ENCODE measurements at places on chromosomes 1 and 21. TPM values are rescaled to one million over a fixed set of nuclear protein-coding genes. Genes with fewer than 3 reads are reported as not detected.

- no peak for DNase-seq
Observed at GRCh38 chr21:16837721-16838120, 675.1 kb upstream of the CXADR start.

DNA sequence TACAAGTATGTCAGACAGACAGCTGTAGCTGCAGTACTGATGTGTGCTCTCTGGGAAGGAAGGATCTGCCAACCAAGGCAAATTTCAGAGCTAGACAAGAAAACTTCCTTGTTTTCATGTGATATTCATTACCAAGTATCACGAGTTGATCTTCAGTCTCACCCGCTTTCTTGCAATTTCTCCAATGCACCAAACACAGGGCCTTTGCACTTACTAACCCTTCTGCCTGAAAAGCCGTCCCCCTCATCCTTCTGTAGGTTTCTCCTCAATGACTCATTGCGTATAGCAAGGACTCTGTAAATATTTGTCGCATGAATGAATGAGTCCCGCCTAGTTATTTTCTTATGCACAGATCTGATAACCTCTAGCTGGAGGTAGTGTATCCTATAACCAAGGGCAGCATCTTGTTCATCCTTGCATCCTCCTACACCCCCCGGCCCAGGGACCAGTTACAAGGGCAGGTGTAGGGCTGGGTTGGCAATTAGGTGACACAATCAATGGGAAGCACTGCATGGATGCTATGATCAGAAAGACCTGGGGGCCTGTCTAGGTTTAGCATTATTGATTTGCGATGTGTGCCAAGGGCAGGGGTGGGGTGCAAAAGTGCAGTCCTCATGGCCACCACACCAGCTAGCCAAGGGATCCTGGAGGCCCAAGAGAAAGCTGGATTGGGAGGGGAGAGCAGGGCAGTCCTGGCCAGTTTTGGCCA is 51.4 kb upstream of the GPR157 start:
- DNase-seq = no peak

GRCh38 chr1:216679108-216679507 is 44.1 kb downstream of the ESRRG start:
- DNase-seq = no peak

GRCh38 chr1:113292603-113293255 is 97.6 kb upstream of the MAGI3 start:
- no peak for DNase-seq

DNA sequence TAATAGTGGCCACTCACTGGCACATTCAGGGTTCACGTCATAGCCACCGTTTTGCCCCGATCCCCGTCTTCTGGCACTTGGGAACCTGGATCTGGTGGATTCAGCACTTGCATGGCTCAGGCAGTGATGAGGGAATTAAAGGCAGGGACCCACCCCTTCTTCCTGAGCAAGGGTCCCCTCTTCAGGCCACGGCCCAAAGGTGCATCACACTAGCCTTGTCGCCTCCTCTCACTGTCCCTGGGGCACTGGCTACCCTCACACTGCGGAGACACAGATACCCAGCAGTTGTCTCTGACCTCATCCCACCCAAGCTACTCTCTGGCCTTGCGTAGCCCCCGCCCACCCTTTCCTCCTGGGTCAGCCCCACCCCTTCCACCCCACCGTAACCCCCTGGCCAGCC is 19.9 kb upstream of the LDLRAP1 start:
- DNase-seq = no peak

GRCh38 chr1:93578433-93578830 is 103.2 kb downstream of the BCAR3 start:
- DNase-seq = no peak

LAD1 gene
- total RNA-seq = 35.3 TPM

DNA sequence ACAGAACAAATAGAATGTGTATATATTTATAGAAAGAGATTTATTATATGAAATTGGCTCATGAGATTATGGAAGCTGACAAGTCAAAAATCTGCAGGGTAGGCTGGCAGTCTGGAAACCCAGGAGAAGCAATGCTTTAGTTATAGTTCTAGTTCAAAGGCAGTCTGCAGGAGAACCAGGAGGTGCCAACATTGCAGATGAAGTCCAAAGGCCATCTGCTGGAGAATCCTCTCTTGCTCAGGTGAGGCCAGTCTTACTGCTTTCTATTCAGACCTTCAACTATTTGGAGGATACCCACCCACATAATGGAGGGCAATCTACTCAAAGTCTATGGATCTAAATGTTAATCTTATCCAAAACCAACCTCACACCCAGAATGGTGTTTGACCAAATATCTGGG is 75.9 kb upstream of the MRPS6 start:
- DNase-seq = no peak

DNA sequence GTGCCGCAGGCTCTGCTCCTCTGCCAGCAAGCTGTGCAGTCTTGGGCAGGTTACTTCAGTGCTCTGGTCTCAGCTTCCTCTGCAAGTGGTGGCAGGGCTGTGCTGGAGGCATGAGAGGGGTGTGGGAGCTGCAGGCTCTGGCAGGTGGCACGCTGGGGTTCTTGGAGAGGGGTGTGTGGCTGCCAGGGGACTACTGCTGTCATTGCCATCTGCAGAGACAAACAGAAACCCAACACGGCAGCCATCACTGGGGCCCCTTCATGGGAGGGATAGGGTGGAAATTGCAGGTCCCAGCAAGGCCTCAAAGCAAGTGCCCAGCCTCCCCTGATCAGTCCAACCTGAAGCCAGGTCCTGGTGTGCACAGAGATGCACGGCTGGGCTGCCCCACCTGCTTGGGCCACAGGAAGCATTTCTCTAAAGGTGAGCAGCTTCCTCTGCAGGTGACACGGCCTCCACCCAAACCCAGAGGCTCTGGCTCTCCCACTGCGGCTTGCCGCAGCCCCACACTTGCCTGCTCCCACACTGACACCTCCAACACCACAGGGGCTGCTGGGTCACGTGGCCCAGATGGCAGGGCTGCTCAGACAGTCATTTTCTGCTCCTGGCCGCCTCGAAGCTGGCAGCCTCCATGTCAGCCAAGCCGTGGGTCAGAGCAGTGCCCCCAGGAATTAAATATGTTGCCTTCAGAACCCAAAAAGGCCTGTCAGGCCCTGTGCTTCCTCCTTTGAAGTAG is 4.1 kb upstream of the COL6A2 start:
- DNase-seq = no peak

DNA sequence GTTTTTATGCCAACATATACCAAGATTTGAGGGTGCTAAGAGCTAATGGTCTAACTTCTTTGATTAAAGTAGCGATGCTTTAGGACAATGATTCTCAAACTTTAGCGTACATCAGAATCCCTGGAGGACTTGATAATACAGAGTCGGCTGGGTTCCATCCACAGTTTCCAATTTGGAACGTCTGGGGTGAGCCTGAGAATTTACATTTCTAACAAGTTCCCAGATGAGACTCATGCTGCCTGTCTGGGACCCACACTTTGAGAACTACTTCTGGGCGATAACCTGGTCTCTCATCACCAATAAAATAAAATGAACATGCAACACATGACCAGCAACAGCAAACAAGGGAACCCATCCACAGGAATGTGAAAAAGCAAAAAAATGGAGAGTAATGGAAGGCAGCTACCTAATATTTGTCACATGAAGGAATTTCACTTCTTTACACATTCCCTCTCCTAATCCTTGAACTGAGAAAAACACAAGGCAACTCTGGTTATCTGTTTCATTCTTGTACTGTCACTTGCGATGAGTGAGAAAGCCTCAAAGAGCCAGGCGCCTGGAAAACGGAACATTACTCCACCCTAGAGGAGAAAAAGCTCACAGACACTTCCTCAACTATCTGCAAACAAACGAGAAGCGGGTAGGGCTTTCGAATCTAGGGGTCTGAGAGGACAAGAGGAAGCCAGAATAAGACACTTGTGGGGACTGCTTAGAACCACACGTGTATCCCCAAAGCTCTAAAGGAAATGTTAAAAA is 14.0 kb downstream of the HSF2BP start:
- DNase-seq = no peak

- no peak for DNase-seq
Observed at GRCh38 chr1:72942008-72942407, 659.7 kb upstream of the NEGR1 start.

DNA sequence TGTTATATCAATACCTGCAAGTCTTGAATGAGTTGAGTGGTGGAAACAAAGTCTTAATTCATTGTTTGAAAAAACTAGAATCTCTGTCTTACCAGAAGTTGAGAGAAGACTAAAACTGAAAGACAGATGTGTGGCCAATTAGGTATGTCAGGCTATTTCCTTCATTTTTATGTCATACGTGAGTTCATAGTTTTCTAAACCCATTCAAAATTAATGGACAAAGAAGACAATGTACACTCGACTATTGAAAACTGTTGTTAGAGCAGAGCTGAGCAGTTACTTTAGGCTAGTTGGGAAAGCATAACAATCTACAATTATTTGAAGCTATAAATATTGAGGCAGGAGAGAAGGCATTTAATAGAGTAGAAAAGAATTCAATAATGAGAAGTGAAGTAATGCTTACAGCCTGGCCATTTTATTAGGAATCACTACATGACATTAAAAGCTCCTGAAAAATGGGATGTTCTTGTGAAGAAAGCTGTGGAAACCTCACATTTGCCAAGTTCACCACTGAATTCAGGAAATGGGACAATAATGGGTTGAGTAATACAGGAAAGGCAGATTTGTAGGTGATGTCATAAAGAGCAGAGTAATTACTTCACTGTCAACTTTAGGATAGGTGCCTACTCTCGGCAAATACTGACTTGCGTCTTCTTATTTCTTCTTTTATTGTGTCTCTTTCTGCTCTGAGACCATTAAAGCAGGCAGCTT is 204.4 kb downstream of the PLA2G4A start:
- DNase-seq = no peak

DNA sequence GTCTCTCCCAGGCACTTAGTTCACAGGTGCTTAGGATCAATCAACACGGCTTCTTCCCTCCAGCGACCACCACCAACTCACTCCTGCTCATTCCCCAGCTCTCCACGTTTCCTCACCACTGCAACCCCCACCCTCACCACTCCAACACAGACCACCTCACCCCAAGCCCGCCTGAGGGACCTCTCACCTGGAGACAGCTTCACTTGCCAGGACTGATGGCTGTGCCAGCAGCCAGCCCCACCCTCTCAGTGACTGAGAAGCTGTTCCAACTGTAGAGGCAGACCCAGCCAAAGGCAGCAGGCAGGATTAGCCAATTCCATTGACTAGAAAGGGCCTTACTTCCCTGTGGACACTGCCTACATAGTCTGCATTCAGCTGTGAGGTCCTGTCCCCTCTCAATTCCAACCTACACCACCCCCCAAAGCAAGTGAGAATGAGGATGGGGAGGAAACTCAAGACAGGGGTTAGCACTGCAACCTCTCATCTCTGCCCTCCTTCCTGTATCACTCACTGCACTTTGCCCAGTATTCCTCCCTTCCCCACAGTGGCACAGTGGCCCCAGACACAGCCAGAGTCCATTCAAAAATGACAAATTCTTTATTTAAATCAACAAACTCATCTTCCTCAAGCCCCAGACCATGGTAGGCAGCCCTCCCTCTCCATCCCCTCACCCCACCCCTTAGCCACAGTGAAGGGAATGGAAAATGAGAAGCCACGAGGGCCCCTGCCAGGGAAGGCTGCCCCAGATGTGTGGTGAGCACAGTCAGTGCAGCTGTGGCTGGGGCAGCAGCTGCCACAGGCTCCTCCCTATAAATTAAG is 7.6 kb downstream of the TAGLN2 start:
- no peak for DNase-seq

GRCh38 chr1:151459331-151460046 is at the start of gene POGZ:
Gene POGZ (minus strand): TSS chr1:151459494. CDS start chr1:151442204, 17,290 bp downstream.
- peak; percentile 96 for DNase-seq

- DNase-seq = no peak
Observed at GRCh38 chr1:38700077-38700470, 159.5 kb downstream of the RRAGC start.

DNA sequence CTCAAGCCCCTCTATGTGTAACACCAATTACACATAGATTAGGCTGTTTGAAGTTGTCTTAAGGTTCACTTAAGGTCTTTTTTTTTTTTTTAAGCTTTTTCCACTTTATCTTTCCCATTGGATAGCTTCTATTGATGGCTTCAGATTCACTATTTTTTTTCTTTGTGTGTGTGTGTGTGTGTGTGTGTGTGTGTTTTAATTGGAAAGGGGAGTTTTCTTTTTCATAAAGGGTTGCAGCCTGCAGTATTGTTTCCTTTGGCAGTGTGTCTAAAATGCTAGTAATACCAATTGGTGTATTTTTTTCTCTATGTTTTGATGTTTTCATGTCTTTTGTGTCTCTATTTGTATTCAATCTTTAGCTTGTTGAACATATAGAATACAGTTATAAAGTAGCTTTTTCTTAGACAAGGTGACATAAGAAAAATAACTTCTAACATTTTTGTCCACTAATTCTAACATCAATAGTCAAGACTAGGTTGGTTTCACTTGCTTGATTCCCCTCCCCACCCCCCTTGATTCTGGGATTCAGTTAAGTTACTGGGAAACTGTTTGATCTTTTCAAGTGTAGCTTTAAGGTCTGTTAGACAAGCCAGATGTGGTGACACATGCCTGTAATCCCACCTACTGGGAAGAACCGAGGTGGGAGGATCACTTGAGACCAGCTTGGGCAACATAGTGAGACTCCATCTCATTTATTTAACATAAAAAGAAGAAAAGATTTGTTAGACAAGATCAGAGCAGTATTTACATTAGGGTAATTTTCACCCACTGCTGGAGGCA is 21.4 kb downstream of the PRRC2C start:
- no peak for DNase-seq

LCE2C gene
- total RNA-seq = not detected

S100A3 gene
- 4.5 TPM for total RNA-seq

- no peak for DNase-seq
Observed at GRCh38 chr1:23376890-23377811, 7.5 kb upstream of the ZNF436 start.

DNA sequence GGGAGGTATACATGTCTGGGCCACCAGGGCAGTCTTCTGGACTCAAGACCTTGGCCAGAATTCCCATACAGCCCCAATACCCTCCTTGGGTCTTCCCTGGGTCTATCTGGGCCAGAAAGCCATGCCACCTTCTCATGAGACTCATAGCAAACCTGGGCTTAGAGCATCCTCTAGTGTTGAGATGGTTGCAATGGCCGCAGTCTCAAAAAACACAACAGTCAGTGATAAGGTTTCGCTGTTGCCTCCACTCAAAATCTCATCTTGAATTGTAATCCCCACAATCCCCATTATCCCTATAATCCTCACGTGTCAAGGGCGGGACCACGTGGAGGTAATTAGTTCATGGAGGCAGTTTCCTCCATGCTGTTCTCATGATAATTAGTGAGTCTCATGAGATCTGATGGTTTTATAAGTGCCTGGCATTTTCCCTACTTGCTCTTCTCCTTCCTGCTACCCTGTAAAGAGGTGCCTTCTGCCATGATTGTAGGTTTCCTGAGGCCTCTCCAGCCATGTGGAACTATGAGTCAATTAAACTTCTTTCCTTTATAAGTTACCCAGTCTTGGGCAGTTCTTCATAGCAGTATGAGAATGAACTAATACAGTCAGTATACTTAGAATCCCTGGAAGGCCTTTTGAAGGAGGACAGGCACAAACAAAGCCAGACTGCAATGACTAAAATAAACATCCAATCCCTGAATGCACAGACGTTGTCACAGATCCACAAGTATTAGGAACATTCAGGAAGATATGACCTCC is 77.0 kb downstream of the CTH start:
- DNase-seq = no peak

GRCh38 chr1:48530727-48531351 is 58.8 kb upstream of the SPATA6 start:
- peak; percentile 65 for DNase-seq

- DNase-seq = no peak
Observed at GRCh38 chr1:108712606-108713150, at the start of gene FNDC7. Gene FNDC7 (plus strand): TSS chr1:108712908. CDS start chr1:108712934, 26 bp downstream.

All from lower lobe of right lung (tissue), 2 donors.